Activated CD8-positive, alpha-beta memory T cell treated with anti-CD3 and anti-CD28 coated beads, Interleukin-2, amount 50 U/mL, for 48 hours (primary cell): ENCODE measurements at places on chromosomes 2 and 18.
A peak's percentile ranks its signal among the peaks of the same experiment; 100 is the strongest.

- no peak for DNase-seq
Measured at GRCh38 chr2:146890491-146890890, 954.3 kb upstream of the ACVR2A start.

GRCh38 chr2:55045780-55046179 lies 4.5 kb downstream of the RTN4 start:
- DNase-seq, result no peak

DNA sequence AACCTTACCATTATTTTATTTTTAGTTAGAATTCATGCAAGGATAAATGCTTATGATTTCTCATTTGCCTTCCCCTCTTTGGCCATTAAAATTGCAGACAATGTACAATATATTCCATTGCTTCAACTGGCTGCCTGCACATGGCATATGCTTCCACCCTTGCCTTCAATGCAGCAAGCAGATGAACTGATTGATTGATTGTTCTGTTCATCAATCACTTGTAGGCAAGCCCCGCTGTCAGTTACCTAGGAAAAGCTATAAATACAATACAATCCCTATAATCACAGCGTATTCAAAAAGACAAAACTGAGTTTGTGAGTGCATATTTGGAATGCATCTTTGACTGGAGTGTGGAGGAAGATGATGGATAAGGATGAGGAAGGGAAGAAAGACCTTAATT lies 73.6 kb upstream of the CAVIN2 start:
- DNase-seq, result no peak

DNA sequence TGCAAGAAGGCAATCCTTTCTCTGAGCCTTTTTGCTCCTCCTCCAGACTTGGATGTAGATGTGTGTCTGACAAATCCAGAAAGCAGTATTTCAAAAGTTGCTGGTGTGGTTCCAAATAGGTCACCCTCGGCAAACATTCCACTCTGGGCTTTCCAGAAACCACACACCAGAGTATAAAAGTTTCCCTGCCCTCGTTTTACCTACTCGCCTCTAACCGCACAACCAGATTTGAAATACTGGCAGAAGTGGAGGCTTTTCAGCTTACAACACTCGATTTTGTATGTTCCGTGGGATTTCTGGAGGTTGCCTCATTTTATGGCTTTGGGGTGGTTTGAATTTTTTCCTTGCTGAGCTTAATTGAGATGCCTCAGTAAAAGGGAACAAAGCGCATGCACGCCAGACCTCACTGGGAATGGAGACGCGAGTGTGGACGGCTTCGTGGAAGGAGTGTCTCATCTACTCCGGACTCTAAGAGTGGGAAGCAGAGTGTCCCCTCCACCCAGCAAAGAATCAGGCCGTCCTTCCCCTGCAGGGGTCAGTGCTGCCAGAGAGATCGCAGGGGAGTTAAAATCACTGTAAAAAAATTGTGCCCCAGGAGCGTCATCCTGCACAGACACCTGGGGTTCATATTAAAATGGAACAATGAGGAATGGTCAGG lies 44.0 kb upstream of the RPL31 start:
- no peak for DNase-seq

- DNase-seq, result no peak
Measured at GRCh38 chr18:59208602-59209125, 11.3 kb upstream of the GRP start.

GRCh38 chr2:37366773-37367172 lies 22.3 kb downstream of the QPCT start:
- no peak for DNase-seq

DNA sequence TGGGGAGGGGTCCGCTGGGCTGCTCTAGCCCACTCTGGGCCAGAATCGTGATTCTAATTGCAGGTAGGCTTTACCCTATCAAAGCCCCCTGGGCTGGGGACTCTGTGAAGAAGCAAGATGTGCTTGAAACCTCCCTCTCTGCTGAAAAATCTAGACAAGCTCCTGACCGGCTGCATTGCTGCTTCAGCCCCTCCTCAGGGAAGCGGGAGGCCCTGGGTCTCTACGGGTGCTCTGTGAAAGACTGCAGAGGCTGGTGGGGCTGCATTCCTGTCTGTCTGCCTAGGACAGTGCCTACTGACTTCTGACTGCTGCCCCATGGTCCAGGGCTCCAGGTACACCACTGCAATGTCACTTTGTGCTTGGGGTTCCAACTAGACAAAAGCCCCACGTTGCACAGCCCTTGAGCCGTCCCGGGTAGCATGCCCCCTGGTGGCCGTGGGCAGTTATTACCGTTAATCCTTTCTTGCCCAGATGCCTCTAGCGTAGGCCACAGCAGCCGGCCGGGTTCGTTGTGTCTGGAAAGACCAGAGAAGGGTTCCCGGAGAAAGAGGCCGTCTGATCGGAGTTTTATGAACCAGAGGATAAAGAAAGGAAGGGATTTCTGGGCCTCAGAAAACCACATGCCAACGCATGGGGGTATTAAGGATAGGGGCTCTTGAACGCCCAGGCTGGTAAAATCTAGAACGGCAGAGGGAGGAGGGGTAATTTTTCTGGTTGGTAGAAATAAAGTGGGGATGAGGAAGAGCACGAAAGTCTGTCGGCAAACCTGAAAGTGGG lies 15.9 kb upstream of the C1QL2 start:
- peak; percentile 83 for DNase-seq

GRCh38 chr18:64850791-64851190 lies 701.9 kb upstream of the LINC00305 start:
- no peak for DNase-seq
